ENCODE measurements at places on chromosomes 11 and 22.

DNA sequence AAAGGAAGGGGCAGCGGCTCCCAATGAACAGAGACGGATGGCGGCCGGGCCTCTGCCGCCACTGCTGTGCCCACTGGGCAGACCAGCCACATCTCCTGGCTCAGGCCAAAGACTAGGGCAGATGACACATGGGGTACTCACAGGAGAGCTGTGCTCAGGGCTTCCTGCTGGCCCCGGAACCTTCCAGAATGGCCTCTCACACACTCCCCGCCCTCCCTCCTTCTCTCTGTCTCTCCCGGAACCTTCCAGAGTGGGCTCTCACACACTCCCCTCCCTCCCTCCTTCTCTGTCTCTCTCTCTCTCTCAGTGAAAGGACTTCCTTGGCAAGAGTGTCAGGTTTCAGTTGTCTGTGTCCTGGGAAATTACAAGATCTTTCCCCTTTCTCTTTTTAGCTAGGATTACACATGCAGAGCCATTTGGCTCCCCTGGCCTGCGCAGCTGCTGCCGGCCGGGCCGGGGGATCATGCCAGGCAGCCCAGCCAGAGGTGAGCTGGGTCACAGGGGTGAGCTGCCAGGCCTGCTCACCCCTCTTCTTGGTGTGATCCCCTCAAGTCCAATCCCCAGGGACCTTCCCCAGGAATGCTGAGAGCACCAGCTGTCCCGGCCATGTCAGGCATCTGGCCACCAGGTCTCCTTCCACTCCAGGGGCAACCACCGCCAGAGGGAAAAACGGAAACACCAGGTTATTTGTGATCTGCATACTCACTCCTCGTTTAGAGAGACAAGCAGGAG, 45.3 kb upstream of the ADA2 start:
- DNase-seq: no peak

DNA sequence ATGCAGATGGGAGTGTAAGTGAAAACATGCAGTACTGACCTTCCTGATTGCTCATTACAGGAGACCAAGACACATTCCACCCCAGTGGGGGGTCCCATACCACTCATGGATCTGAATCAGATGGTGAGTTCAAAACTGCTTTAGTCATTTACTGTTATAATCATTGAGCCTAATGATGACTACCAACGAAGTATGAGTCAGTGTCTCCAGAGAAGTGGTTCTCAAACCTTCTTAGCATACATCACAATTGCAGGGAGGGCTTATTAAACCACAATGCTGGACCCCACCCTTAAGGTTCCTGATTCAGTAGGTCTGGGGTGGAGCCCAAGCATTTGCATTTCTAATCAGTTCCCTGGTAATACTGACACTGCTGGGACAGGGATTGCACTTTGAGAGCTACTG, 75.8 kb downstream of the CD44 start:
- DNase-seq: peak; percentile 74

DNA sequence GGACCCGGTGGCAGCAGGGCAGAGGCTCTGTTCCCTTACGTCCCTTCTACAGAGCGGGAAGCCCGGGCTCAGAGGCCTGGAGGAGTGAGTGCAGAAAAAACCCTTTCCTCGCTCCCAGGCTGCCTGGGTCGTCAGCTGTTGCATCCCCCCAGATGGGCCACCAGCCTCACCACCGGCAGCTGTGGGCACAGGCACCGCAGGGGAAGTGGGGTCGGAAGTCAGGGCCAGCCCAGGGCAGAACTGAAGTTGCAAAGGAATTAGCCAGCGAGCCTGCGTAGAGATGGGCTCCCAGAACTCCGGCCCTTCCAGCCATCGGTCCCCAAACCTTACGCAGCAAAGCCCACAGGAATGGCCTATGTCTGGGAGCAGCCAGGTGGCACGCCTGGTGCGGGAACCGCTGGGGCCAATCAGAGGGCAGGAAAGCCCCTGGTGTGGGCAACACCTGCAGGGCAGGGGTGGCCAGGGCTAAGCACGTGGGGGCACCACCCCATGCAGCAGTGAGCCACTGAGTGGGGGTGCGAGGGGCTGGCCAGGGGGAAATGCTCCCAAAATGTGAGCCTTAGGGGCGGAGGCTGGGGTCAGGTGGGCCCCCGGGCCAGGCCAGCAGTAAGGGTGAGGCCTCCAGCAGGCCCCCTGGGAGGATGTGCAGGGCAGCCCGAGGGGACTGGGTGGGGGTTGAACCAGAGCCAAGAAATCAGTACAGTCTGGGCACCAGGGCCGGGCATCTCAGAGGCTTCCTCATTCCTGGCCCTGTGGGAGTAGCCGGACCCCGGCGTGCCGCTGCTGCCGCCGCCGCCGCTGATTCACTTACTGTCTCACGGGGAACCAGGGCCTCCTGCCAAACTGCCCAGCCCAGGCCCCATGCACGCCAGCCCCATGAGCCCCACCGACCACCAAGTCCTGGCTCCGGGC, 58.2 kb downstream of the WNT7B start:
- no peak for DNase-seq

GRCh38 chr22:46024136-46024840, 47.3 kb upstream of the WNT7B start:
- DNase-seq: no peak

DNA sequence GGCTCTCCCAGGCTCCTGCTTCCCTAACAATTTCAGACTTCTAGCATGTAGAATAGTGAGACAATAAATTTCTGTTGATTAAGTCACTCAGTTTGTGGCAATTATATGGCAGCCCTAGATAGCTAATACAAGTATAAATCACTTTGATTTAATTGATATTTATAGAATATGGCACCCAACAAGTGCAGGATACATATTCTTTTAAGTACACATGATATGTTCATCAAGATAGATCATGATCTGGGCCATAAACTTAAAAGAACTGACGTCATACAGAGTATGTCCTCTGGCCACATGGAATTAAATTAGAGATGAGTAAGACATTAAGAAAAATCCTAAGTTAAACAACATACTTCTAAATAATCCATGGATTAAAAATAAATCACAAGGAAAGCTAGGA, 67.5 kb upstream of the AMOTL1 start:
- DNase-seq: no peak

- no peak for DNase-seq
Observed at GRCh38 chr11:131109257-131109656, 193.0 kb upstream of the SNX19 start.

DNA sequence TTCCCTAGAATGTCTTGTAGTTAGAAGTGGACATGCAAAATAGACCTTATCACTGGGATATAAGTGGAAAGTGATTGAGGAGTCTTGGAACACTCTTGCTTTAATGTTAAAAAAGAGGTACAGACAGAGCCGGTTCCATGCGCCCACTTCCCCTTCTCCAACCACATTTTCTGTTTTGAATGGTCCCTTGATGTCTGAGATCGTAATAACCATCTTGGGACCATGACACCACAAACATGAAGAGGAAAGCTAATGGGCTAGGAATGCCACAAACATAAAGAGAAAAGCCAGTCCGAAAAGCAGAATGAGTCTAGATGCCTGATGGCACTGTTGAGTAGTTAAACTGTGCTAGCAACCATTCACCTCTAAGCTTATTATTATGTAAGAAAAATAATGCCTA, 54.8 kb upstream of the SPON1 start:
- no peak for DNase-seq

DNA sequence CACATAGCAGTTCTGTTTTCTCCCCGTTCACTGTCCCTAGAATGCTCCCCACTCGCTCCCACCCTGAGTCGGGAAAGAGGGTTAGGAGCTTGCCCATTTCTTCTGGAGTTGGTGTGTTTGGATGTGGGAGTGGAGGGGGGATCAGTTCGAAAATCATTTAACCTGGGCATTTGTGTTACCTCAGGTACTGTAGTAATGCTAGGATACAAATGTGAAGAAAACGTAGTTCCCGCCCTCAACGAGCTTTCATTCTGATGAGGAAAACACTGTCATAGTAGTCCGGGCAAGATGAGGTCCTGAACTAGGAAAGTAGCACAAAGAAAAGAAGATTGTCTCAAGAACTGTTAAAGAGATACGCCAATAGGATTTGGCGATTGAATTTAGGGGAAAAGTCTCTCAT, 539 bp downstream of the SDHD start:
- peak; percentile 3 for DNase-seq

DNA sequence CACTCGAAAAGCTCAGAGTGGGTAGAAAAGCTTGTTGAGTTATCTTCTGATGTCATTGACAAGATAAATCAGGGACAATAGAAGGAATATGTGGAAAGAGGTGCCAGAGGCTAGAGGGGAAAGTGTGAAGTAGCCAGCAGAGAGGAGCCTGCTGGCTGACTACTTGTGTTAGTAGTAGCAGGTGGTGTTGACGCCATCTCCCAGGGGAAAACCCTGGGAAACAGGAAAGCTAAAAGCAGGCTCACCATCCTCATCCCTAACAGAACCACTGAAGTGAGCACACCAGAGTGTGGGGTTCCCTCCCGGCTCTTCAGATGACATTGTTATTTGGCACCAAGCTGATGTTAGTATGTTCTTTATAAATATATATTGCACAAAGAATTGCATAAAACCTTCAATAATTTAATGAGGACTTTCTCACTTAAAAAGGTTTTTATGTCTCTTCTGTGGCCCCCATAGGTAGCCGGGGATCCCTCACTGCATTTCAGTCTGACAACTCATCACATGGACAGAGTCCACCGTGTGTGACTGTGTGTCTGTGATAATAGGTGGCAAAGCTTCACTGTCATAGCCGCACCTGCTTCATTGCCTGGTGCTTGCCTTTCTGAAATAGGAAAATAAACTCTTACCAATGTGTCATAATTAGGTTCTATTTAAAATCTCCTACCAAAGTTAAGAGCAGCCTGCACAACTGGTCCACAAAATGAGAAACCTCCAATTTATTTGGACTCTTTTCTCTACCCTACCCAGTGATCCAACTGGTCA, 63.2 kb upstream of the TOP3B start:
- DNase-seq: no peak

DNA sequence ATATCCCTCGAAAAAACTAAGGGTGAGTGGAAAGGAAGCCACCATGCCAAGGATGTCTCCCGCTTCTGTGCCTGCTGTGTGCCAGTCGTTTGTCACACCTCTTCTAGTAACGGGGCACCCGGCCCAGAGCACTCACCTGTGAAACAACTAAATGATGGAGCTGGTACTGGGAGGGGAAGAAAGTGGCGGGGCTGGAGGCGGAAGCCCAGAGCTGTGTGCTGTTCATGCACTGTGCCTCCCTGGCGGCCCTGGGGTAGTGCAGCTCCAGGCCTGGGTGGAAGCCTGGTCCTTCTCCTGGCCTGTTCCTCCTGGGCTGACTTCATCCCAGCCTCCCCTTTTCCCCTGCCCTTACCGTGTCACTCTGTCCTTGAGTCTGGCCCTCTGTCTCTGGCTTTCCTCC, 130.2 kb downstream of the CEP164 start:
- no peak for DNase-seq

DNA sequence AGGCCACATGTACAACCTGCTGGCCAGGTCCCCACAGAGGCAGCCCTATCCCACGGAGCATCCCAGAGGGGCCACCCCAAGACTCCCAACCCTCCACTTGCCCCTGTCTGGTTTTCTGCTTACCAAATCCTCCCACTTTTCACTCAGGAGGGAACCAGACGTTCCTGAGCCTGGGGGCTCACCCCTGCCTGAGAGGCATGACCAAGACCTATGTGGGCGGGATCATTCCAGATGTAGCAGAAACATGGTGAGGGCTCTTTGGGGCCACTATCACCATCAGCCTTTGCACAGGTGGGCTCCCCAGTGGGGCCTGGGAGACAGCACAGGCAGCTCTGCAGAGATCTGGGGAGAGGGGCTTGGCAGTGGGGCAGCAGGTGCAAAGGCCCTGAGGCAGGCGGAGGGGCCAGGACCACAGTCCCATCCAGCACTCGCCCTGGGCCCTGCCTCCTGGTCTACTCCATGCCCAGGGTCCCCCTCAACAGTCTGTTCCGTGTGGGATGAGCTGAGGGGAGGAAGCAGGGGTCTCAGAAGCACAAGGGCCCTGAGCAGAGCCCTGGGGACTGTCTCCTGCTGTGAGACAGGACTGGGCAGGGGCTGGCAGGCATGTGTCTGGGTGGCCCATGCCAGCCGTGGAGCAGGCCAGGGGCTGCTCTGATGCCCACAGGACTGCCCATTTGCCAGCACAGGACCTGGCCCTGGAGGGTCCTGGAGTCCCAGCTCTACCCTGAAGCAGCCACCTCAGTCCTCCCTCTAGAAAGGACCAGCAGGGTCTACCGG, 9.4 kb downstream of the PIM3 start:
- no peak for DNase-seq

DNA sequence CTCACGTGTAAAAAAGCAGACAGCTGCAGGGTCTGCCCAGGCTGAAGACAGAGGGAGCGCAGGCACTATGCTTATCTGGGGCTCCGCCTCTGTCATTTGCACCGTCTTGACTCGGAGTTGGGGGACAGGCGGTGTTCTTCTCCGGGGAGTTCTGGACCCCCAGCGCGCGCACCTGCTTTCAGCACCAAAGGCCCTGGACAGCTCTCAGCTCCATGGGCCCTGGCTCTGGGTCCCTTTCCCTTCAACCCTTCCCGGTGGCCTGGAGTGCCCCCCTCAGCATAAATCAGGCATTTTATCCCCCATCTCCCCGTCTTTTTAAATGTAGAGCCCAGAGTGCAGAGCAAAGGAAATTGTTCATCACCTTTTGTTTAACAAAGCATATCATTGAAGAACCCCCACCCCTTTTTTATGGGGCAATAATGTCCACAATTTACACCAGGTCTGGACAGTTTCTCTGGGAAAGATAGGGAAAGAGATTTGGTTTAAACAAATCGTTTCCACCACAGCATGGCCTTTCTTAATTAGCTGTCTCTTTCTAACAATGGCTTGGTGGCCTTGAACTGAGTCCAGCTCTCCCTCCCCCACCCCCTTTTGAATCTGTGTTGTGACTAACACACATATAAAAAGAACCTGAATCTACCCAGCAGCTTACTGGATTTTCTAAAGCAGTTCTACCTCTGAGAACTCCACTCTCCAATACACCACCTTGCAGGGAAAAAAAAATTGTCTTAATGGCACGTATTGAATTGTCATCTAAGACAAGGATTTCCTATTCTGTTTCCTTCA, 1.7 kb downstream of the SEZ6L start:
- peak; percentile 16 for DNase-seq

GRCh38 chr11:25794804-25795203, 537.1 kb upstream of the ANO3 start:
- no peak for DNase-seq

DNA sequence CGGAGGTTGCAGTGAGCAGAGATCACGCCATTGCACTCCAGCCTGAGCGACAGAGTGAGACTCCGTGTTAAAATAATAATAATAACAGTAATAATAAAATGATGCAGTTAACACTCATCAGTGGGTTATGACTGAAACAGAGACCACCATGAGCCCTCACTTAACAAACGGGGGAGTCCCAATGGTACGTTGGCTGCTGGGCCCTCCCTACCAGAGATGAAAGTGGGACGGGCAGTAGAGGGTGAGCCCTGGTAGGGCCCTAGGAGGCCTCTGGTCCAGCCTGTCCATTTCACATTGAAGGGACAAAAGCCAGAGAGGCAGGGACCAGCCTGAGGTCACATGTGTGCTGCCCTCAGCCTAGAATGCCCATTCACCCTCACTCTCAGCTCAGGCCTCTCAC, 13.7 kb upstream of the KIAA0930 start:
- DNase-seq: peak; percentile 26

- DNase-seq: no peak
Observed at GRCh38 chr11:116335078-116335477, 437.7 kb downstream of the BUD13 start.

GRCh38 chr22:46081036-46081830, 69.1 kb upstream of the PPARA start:
- DNase-seq: no peak
